ENCODE measurements at places on chromosomes 4 and X. TPM values are rescaled to one million over a fixed set of nuclear protein-coding genes. Genes with fewer than 3 reads are reported as not detected.

Gene PPM1K
- total RNA-seq: 0.90 TPM

Gene SSX3
- not detected for total RNA-seq

Gene TCEAL9
- total RNA-seq: 90.5 TPM

Gene FGF13
- not detected for total RNA-seq

Gene DGKK
- not detected for total RNA-seq

Gene GAGE12E
- not detected for total RNA-seq

Gene UFSP2
- 15.9 TPM for total RNA-seq

Gene GLUD2
- total RNA-seq: 2.4 TPM

Gene NEUROG2
- not detected for total RNA-seq

Gene PPP2R2C
- 35.6 TPM for total RNA-seq

Gene DNAAF6
- total RNA-seq: not detected

Gene PF4V1
- not detected for total RNA-seq

Gene ZMAT1
- total RNA-seq: not detected

Gene KLKB1
- total RNA-seq: not detected

Gene PLP1
- not detected for total RNA-seq

Measured in A549 treated with dexamethasone at 1 μM for 4 hours (cell line).